ENCODE measurements at places on chromosomes 12 and 14.

DNA sequence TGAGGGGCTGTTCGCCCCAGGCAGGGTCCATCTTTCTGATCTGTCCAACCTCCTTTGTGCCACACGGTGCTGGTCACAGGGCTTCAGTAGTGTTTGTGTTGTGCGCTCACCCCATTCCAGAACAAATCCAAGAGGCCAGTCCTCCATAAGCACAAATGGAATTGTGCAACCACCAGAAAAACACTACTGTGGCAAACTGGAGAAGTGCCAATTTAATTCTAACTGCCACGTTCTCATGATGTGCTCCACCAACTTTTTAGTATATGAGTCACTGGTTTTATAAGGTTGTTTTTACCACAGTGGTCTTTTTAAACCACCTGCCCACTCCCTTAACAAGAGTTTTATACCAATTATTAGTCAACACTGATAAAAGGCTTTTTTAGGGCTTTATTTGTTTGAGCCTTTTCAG is 380.2 kb downstream of the NAV3 start:
- DNase-seq: no peak

- DNase-seq: peak; percentile 60
Measured at GRCh38 chr12:121804417-121805111, 755 bp downstream of the SETD1B start.

GRCh38 chr14:63026491-63026890 is 18.8 kb downstream of the KCNH5 start:
- DNase-seq: no peak

DNA sequence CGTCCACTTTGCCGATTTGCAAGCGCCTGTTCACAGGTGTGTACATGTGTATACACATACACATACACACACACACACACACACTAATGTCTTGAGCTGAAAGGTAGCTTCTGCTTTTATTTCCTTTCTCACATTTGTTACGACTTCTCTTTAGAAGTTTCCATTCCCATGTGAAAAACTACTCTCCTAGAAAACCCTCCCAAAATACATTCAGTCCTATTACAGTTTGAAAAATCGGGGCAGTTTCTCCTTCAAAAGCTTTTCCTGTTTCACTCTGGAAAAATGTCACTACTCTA is 3.9 kb downstream of the BLTP3B start:
- DNase-seq: no peak

GRCh38 chr12:2533036-2533435 is 261.7 kb upstream of the FKBP4 start:
- DNase-seq: no peak

DNA sequence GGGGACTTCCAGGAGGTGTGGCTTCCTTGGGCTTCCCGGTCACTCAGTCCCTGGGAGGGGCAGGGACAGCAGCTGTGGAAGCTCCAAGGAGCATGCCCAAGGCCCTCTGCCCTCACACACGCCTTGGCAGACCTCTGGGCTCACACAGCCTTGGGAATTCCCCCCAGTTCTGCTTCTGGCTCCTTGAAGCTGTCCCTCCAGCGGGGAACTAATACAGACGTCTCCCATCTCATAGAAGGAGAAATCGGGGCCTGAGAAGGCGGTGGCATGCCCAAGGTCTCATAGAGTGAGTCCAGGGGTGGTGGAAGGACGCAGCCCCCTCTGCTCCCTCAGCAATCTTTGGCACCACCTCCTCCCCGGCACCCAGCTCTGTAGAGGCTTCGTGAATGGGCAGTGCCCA is 15.7 kb upstream of the TMEM119 start:
- no peak for DNase-seq

DNA sequence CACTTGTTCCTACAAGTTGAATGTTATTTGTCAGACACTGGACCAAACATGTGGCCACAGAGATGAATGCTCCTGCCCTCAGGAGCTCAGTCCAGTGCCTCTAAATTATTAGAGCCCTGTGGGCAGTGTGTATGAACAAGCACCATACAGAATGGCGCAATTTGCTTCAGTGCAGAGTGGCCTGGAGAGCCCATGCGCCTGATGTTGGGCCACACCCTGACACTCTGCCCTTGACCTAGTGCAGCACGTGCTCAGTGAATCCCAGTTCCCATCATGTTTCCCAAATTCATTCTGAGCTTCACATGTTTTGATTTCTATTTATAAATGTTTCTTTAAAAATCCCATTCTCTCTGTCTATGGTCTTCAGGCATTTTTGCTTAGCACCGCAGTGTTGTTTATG is 116.8 kb downstream of the PRMT8 start:
- no peak for DNase-seq

GRCh38 chr12:55732288-55732687 is 3.5 kb upstream of the CD63 start:
- no peak for DNase-seq

DNA sequence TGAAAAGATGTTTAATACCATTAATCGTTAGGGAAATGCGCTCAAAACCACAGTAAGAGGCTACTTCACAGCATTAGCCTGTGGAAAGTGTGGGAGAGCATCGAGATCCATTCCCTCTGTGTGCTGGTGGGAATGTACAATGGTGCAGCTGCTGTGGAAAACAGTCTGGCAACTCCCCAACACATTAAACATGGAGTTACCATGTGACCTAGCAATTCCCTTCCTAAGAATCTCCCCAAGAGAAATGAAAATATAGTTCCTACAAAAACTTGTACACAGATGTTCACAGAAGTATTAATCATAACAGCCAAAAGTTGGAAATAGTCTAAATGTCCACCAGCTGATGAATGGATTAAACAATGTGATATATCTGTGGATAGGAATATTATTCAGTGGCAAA is 23.8 kb downstream of the MLXIP start:
- no peak for DNase-seq
